ENCODE measurements at places on chromosomes 7 and 10.

GRCh38 chr7:335358-336148, 45.6 kb downstream of the FOXL3 start:
- DNase-seq = no peak

DNA sequence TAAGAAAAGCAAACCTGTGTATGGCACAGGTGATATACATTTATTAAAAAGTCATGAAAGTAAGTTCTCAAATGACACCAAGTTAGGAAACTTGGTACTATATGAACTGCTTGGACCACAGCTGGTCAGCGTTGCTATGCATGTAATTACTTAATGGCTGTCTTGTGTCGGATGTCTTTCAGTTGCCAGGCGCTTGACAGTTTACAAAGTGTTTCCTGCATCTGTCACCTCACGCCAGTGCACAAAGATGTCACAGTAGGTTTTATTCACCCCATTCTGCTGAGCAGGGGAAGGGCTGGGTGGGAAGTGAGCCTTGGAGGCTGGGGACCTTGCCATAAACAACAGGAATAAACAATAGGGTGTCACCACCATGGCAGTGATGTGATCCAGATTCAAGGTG, 35.8 kb downstream of the ADAM12 start:
- DNase-seq = no peak

- no peak for DNase-seq
These were observed 30.0 kb downstream of the KIFBP start for GRCh38 chr10:69018613-69019012.

GRCh38 chr10:34273340-34273739, 541.8 kb downstream of the PARD3 start:
- no peak for DNase-seq

GRCh38 chr7:117158941-117159697, 163.7 kb downstream of the WNT2 start:
- DNase-seq = no peak

- DNase-seq = no peak
These were observed 63.5 kb upstream of the ZNF746 start for GRCh38 chr7:149561072-149561471.

- DNase-seq = no peak
These were observed 75.2 kb downstream of the ZNF22 start for GRCh38 chr10:45075826-45076380.

DNA sequence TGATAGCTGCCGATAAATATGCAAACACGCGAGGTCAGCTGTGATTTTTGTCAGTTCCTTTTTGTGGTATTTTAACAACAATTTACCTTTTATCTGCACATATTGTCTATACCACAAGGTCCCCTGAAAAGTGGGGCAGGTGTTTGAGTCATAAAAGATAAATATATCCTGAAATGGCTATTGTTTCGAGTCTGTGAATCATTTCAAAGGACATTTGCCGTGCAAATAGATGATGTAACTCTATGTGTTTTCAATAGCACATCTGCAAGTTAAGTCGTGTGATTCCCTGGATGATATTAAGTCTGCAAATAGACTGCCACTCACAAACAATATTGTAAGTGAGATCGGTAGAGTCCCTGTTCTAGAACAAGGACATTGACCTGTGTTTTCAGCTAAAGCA, 193.0 kb upstream of the PITRM1 start:
- no peak for DNase-seq

DNA sequence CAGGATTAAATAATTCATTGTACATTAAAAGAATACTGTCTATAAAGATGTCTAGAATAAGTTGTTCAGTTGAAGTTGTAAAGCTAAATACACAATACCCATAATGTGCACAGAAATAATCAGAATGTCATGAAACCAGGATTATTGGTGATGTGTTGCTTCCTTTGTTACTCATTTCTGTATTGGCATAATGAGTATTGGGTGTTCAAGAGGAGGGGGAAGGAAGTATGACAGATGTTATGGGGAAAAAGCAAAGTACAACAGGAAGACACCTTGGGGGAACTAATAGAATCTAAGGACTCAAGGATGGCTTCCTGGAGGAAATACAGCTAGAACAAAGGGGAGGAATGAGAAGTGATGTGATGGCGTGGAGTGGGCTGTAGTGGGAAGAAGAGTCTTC, 15.0 kb downstream of the ANKRD1 start:
- DNase-seq = no peak

DNA sequence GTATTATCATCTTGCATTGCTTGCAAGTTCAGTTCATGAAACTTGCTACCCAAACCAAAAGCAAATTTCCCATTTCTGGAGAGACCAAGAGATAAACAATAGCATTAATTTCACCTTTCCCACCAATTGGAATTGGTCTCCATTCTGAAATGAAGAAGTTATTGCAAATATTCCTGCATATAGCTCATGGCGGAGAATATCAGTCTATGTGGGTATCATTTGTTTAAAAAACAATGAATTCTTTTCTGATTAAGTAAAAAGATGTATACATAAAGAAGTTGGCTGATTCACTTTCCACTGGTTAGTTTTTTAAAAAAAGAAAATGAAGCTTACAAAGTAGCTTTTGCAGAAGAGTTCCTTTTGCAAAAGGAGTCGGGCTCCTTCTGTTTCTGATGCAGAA, 19.5 kb upstream of the ANK3 start:
- DNase-seq = no peak

- no peak for DNase-seq
These were observed 113.5 kb downstream of the CELF2 start for GRCh38 chr10:11131112-11131639.

DNA sequence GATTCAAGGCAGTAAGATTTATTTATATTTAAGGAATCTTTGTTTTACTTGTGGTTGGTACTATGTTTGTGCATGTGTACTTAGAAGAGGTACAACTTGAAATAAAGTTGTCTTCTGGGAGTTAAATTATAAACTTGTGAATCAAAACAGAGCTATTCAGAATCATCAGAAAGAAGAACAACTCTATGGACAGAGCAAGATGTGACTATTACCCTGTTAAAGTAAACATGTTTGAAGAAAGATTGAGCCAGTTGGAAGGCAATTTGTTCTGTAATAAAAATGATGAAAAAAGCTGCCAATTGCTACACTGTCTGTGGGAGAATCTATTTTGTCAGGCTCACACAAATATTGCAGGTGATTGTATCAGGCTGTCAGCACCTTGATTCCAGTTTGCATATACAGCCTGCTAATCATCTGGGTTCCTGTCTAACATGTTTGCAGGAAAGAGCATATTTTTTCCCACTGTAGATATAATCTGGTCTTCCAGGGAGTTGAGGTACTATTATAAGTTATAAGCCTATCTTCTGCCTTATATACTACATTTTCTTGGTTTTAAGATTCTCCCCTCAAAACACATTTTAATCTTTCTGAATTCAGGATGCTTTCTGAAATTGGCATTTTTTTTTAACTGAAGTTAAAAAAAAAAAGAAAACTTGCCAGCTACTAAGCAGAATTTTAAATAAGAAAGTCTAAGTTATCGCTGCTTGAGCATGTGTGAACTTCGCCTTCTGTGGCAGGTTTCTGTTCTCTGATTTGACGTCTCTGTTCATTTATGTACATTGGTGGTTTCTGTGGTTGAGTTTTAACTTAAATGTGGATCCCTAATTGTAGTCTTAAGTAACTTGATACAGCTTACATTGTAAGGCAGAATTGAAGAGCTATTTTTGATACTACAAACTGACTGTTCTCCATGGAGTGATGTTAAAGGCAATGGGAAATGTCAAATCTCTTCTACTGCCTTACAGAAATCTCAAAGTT, 46.0 kb downstream of the ZNRF2 start:
- DNase-seq = no peak

DNA sequence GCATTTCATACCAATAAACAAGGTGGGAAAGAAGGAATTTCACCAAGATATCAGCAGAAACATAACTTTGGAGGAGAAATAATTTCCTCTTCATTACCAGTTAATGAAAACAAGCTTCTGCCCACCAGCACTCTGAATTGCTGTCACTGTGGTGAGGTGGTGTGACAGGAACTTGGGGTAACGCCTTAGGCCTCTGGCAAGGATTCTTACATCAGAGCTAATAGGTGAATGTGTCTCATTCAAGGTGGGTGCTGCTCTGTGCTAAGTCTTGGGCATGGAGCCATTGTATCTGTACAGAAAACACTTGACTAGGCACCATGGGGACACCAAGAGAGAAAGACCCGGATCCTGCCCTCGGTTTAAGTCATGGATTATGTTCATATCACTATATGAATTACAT, 8.3 kb upstream of the LOXL4 start:
- DNase-seq = no peak

GRCh38 chr10:7928536-7928935, 110.2 kb downstream of the TAF3 start:
- DNase-seq = no peak
